Naive thymus-derived CD4-positive, alpha-beta T cell (primary cell): ENCODE measurements at places on chromosomes 7 and 10.

DNA sequence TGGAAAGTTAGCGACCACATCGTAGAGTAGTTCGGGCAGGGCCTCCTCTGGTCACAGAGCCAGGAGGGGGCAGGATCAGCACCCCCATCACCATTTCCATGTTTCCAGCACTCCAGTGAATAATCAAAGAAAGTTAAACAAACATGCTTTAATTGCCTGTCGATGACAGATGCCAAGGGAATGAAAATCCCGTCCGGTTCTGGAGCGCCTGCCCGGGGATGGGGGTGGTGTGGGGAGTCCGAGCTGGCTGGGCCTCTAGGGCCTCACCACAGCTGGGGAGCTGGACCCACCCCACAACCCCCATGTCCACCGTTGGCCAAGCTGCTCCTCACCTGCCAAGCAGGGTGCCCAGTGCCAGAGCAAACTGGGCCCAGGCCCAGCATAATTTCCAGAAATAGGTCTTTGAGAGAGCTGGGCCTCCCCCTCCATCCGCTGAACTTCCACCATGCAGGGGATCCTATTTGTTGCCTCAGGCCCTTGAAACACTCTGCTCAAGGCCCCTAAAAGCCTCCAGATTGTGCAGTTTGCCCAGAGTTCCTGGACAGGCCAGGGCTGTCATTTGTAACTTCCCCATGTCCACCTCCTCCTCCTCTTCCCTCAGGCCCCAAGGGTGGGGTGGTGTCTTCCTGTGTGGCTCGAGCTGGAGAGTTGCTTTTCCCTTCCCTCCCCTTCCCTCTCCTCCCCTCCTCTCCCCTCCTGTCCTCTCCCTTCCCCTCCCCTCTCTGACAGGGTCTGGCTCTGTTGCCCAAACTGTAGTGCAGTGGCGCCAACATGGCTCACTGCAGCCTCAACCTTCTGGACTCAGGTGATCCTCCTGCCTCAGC is 101.0 kb downstream of the MYL10 start:
- H3K27me3 ChIP-seq: no peaks in the 10 kb centered on the region
- DNase-seq: no peak
- no peaks in the 10 kb centered on the region for H3K36me3 ChIP-seq
- no peaks in the 10 kb centered on the region for H3K4me1 ChIP-seq

DNA sequence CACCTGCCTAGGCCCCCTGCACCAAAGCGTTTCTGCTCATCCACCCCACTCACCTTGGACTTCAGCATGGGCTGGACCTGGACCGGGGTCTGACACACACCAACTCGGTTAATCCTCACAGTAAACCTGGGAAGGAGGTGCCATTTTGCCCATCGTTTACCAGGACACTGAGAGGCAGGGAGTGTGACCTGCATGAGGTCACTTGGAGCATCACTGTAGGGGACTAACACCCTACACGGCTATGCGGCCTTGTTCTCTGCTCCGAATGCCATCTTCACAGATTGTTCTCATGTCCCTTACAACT is 33.0 kb downstream of the ANKRD16 start:
- no peaks in the 10 kb centered on the region for H3K27me3 ChIP-seq
- no peak overlapping the region for H3K4me3 ChIP-seq

DNA sequence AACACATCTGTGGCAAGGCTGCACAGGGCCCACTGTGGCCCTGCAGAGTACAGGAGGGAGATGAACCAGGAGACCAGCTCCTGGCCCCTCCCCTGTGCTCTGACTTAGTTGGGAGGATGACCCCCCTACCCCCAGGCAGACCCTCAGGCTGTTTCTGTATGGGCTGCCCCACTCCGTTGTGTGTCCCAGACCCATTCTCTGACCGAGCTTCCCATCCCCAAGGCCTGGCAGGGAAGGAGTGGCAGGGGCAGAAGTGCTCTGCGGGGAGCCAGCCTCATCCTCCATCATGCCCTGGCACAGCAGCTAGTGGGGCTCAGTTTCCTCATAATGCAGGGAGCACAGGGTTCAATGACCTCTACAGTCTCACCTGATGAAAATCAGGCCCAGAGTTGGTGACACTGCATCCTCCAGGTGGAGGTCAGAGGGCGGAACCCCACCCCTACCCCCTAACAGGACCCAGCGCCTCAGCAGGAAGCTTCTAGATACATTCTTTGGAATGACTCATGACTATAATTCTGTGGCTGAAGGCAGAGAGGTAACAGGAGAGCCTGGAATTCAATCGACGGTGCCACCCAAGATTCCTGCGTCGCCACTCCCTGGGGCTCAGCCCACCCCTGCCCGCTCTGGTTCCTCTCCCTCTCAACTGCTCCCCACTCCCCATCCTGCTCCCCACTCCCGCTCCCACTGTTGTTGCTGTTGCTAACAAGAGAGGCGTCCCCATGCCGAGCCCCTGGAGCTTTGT is 18.2 kb downstream of the PODXL start:
- no peak overlapping the region for H3K27ac ChIP-seq
- H3K36me3 ChIP-seq: no peaks in the 10 kb centered on the region
- DNase-seq: no peak
- no peaks in the 10 kb centered on the region for H3K4me1 ChIP-seq
- H3K27me3 ChIP-seq: no peaks in the 10 kb centered on the region
- no peak overlapping the region for H3K4me3 ChIP-seq

DNA sequence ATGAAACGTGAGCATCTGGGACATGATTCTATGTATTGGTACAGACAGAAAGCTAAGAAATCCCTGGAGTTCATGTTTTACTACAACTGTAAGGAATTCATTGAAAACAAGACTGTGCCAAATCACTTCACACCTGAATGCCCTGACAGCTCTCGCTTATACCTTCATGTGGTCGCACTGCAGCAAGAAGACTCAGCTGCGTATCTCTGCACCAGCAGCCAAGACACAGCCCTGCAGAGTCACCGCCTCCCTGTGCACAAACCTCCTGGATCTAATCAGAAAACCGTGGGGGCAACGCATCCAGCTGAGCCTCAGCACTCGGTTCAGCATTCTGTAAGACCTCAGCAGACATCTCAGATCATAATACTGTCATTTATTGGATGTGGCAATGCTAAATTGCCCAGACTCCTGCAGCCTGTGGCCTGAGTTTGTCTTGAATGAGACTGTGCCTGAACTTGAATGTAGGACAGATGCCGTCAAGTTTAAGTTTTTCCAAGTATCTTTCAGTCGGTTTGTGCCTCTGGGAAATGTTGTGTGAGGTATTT is 41.5 kb upstream of the PRSS58 start:
- H3K27me3 ChIP-seq: no peaks in the 10 kb centered on the region
- H3K36me3 ChIP-seq: no peaks in the 10 kb centered on the region
- peaks cover 28% of the 10 kb centered on the region for H3K4me1 ChIP-seq
- H3K4me3 ChIP-seq: no peak overlapping the region
- H3K27ac ChIP-seq: no peak overlapping the region

DNA sequence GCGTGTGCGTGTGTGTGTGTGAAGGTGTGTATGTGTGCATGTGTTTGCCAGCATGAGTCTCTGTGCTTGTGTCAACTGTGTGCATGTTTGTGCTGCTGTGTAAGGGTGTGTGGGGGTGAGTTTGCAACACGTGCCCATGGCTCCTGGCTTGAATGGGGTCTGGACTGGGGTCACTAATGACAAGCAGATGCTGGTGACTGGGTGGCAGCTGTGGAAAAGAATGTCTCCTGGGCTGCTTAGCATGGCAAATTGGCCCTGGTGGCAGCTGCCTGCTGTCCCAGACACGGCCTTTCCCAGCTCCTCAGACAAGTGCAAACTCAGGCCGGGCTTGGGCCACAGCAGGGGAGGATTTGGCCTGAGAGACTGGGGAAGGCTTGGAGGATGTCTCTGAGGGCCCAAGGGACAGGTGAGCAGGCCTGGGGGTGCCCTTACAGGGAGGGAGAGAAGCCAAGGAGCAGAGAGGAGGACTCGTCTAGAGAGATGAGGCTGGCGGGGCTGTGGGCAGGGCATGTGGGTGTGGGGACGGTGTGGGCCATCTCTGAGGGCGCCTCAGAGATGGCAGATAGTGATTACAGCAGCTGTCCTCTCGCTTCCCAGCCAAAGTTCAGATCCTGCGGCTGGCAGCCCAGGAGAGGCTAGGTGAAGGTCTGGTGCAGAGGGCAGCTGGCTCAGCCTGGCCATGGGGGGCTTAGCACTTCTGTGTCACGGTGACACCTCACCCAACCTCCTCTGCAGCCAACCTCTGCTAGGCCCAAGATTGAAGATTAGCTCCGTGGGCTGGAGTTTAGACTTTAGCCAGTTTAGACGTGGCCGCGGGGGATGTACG is 1.5 kb downstream of the AQP1 start:
- no peak overlapping the region for H3K4me3 ChIP-seq
- no peak overlapping the region for H3K27ac ChIP-seq
- H3K4me1 ChIP-seq: no peaks in the 10 kb centered on the region
- H3K36me3 ChIP-seq: no peaks in the 10 kb centered on the region

DNA sequence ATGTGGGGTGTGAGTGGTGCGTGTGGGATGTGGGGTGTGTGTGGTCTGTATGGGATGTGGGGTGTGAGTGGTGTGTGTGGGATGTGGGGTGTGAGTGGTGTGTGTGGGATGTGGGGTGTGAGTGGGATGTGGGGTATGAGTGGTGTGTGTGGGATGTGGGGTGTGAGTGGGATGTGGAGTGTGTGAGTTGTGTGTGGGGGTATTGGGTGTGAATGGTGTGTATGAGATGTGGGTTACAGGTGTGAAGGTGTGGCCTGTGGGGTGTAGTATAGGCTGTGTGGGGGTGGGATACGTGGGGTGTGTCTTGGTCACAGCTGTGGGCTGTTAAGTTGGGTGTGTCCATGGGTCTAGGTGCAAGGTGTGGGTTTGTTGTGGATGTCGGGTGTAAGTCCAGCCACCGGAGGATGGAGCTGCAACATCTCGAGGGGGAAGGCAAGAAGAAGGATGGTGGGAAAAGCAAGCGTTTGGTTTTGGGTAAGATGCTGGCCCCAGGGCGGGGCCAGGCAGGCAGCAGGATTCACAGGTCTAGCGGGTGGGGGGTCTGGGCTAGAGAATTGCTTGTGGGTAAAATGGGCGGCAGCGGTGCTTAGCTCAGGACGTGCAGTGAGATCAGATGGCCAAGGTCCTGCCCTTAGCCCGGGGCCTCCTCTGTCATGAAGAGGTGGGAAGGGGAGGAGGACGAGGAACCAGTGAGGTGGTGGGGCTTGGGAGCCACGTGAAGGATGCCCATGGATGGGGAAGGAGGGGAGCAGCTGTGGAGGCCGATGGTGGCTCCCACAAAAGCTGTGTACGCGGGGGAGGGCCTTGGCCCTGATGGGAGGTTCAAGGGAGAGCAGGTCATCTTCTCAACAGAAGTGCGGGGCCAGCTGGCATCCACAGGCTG is 60.1 kb downstream of the CFAP46 start:
- H3K27me3 ChIP-seq: no peaks in the 10 kb centered on the region
- no peak overlapping the region for H3K27ac ChIP-seq
- no peaks in the 10 kb centered on the region for H3K4me1 ChIP-seq
- no peaks in the 10 kb centered on the region for H3K36me3 ChIP-seq

- H3K27ac ChIP-seq: no peak overlapping the region
- H3K36me3 ChIP-seq: no peaks in the 10 kb centered on the region
- H3K27me3 ChIP-seq: no peaks in the 10 kb centered on the region
- H3K4me1 ChIP-seq: no peaks in the 10 kb centered on the region
These were observed 15.8 kb downstream of the TMEM254 start for GRCh38 chr10:80094231-80094630.
